ENCODE measurements at places on chromosomes 7 and 10. TPM values are rescaled to one million over a fixed set of nuclear protein-coding genes. Genes with fewer than 3 reads are reported as not detected.

DNA sequence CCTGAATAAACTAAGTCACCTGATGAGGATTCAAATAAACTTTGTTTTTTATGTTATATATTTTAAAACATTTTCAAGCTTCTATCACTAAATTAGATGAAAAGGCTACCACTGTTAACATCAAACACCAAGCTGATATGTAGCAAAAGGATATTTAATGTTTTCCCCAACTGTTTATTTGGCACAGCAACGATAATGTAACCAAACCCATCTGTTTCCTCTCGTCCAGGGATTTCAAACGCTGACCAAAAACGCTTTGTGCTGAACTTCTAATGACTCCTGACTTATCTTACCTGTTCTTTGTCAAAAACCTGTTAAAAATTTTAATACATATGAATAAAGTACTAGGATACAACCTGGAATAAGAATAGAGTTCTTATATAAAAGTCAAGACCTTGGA is 30.5 kb downstream of the DCLRE1A start:
- no peak for DNase-seq
- H3K27ac ChIP-seq, result no peak overlapping the region
- H3K27me3 ChIP-seq, result no peaks in the 10 kb centered on the region
- no peaks in the 10 kb centered on the region for H3K4me1 ChIP-seq
- no peak overlapping the region for H3K4me3 ChIP-seq

DNA sequence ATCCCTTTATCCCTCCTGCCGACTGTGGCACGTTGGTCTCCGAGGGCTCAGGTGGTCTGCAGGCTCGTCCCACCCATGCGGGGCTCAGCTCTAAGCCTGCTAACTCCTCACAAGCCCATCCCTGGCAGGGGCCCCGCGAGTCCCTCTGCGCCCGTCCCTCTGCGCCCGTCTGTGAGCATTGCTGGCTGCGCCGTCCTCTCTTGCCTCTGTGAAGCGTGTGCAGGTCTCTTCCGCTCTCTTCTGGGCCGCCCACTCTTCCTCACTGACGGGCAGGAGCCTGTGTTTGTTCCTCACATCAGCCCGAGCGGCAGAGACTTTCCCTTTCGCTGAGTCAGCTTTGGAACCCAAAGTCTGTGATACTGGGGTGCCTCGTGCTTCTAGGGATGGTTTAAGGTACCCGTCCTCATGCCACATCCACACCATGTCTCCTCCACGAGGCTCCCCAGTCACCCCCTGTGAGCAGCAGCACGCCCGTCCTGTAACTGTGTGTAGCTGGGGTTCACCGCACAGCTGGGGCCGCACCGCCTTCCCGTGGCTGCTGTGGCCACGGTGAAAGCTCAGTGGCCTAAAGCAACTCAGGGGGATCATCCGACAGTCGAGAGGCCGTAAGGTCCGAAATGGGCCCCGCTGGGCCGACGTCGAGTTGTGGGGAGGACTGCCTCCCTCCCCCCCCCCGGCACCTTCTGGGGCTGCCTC is 35.5 kb downstream of the ADGRA1 start:
- peaks cover 4% of the 10 kb centered on the region for H3K4me1 ChIP-seq
- DNase-seq, result no peak
- no peak overlapping the region for H3K4me3 ChIP-seq
- no peak overlapping the region for H3K27ac ChIP-seq
- peaks cover 57% of the 10 kb centered on the region for H3K36me3 ChIP-seq
- no peaks in the 10 kb centered on the region for H3K27me3 ChIP-seq

DNA sequence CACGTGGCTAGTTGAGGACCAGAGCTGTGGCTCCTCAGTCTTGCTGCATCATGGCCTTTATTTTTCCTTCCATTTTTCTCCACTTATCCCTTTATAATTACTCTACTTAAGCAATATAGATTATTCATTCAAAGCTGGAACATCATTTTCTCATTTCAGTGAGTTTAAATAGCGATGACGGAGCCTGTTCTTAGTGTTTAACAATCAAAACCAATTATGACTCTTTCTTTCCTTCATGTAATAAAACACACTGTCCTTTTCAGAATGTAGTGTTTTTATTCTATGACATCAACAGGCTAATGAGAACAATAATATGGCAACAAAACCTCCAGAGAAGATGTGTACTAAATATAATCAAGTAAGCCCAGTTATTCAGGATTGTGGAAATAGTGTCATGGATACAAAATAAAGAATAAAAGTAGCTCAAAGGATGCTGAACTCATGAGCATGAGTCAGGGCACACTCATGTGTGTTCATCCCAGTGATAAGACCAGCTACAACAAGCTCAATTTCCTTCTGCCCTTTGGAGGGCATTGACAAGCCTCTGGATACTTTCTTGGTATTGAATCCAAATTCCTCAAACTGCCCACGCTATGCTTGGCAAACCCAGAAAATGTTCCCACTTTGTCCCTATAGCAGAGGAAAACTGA is 188.4 kb downstream of the CYP26A1 start:
- DNase-seq, result no peak
- H3K4me3 ChIP-seq, result no peak overlapping the region
- H3K27ac ChIP-seq, result no peak overlapping the region
- no peaks in the 10 kb centered on the region for H3K27me3 ChIP-seq

- H3K4me3 ChIP-seq, result no peak overlapping the region
- H3K4me1 ChIP-seq, result no peaks in the 10 kb centered on the region
- H3K27ac ChIP-seq, result no peak overlapping the region
- H3K27me3 ChIP-seq, result no peaks in the 10 kb centered on the region
- DNase-seq, result no peak
Observed at GRCh38 chr10:95178797-95179196, 15.2 kb upstream of the ACSM6 start.

The CUEDC2 gene
- 154 TPM for polyA plus RNA-seq

The ZNF503 gene
- 31.5 TPM for polyA plus RNA-seq

The SH2D4B gene
- 0.35 TPM for polyA plus RNA-seq

The IFIT1B gene
- not detected for polyA plus RNA-seq

The MYO3A gene
- 4.7 TPM for polyA plus RNA-seq
